ENCODE measurements at places on chromosomes 7 and 10.

GRCh38 chr7:66170309-66171231 is 34.6 kb upstream of the TPST1 start:
- no peak for DNase-seq

DNA sequence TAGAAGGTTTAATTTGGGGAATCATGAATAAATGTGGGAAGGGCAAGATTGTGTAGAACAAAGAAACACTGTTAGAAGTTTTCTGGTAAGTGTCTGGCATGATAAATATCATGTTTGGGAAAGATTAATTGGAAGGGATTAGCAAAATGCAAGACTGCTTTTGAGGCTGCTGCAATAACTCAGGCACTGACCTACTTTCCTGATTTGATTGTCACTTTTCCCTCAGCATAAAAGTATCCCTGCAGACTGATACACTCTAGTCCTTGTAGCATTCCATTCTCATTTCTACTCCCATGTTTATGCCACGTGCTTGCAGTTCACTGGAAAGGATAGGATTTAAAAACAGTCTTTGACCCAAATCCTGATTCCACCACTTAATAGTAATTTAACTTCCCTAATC is 303.3 kb upstream of the SEMA3A start:
- no peak for DNase-seq

- DNase-seq = no peak
These were observed 57.4 kb downstream of the DGKI start for GRCh38 chr7:137789215-137789882.

DNA sequence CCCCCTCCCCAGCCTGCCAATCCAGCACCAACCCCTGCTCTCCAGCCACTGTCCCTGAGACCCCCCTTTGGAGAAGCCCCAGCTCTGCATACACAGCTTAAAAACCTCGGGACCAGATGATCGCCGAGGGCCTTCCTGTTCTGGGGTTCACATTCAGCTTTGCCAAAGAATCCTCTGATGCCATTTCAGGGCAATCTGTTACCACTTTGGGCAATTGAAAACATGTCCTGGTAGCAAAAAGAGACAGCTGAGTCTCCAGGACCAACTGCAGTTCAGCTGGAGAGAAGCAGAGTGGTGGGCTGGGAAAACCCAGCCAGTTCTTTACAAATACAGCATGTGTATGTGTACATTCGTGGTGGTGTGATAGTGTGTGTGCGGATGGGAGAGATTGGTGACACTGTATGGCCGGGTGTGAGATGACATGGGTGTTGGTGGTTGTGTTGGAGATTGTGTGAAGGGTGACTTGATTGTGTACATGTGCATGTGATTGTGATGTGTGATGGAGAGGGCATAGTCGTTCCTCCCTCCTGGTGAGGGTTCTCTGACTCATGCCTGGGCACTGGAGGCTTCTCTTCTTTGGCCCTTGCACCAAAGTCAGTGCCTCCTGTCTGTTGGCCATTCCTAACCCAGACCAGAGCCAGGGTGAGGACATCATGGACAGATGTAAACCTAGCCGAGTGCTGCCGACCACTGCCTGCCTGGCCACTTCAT is 48.5 kb upstream of the AQP1 start:
- no peak for DNase-seq

DNA sequence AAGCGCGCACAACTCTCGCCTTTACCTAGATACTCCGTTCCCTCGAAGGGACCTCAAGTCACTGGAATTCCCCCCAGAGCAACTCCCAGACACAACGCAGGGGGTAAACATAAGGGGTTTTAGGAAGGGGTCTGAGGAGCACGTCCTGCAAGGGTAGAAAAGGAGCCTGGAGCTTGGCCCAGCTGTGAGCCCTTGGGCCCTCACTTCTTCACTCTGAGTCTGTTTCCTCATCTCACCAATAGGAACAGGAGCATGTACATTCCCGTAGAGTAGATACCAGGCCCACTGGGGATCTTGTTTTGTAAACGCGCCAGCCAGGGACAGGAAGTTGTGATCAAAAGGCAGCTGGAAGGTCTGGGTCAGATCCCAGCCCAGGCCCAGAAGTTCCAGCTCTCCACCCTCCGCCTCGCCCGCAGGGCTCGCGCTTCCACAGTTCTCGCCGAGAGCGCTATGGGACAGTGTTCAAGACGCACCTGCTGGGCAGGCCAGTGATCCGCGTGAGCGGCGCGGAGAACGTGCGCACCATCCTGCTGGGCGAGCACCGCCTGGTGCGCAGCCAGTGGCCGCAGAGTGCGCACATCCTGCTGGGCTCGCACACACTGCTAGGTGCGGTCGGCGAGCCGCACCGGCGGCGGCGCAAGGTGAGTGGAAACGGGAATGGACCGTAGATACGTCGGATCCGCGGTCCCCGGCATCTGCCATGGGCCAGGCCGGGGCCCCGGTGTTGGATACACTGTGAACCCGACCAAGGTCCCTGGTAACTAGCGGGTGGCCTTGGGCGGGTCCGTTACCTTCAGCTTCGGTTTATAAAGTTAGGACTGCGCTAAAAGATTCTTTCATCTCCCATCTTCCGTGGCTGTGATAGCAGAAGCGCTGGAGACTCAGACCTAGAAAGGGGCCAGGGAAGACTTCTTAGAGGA is 1.3 kb downstream of the CYP26C1 start:
- DNase-seq = no peak

DNA sequence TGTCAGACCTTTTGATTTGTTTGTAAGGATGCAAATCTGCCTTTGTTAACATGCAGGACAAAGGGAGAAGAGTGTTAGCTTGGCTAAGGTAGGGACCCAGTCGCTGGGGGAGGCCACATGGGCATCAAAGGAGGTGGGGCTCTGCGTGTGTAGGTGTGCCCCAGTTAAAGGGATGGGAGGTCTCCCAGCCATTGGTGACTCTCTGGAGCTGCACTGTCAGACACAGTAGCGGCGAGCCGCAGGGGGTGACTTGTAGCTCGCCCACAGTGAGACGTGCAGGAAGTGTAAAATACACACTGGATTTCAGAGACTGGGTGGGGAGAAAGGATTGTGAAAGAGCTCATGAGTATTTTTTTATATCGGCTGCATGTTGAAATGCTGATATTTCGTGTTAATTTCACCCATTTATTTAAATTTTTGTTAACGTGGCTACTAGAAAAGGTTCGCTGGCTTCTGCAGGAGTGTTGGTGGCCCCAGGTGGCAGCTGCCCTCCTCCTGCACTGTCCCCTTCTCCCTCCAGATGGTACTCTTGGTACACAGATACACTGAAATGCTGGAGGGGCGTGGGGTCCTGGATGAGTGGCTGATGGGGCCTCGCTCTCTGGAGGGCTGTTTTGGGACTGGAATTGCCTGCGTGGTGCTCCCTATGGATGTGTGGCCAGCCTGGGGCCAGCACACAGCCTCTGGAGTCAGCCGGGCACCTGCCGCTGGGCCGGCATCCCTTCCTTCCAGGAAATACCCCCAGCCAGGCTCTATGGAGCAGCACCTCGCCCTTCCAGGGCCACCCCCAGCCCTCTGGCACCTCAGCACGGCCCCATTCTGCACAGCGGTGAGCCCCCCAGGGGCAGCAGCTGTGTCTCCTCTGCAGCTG is 59.2 kb downstream of the LHPP start:
- DNase-seq = no peak

GRCh38 chr7:45026984-45027773 is 27.2 kb downstream of the CCM2 start:
- DNase-seq = no peak
